ENCODE measurements at places on chromosomes 16 and 17.

DNA sequence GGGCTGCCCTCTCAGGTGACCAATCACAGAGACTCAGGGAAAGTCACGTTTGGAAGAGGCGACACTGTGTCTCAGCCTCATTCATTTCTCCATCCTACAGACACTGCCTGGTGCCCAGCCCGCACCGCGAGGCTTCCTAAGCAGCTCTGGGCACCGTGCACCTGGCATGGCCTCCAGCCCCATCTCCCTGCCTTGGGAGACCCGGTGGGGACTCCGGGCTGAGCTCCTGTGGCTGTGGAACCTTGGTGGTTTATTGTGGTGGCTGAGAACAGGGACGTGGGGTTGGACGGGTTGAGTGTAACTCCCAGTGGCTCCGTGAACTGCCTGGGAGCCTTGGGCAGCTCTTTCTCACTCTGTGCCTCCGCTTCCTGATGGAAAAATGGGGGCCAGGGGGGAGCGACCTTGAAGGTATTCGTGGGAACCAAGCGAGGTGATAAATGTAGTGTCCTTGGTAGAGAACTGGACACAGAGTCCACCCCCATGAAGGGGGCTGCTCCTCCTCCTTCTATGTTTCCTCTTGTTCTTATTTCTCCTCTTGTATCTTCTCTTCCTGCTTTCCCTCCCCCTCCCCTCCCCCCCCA, 215.4 kb downstream of the SEC14L1 start:
- H3K36me3 ChIP-seq = no peaks in the 10 kb centered on the region
- H3K4me1 ChIP-seq = no peaks in the 10 kb centered on the region
- no peaks in the 10 kb centered on the region for H3K27me3 ChIP-seq
- peak overlapping the region; percentile 85 for H3K27ac ChIP-seq
- no peak for DNase-seq
- no peak overlapping the region for H3K4me3 ChIP-seq

- DNase-seq = no peak
- H3K4me3 ChIP-seq = no peak overlapping the region
- H3K36me3 ChIP-seq = no peaks in the 10 kb centered on the region
- no peaks in the 10 kb centered on the region for H3K4me1 ChIP-seq
Measured at GRCh38 chr16:86517652-86518258, 7.4 kb downstream of the FOXF1 start.

- no peak overlapping the region for H3K4me3 ChIP-seq
- no peaks in the 10 kb centered on the region for H3K4me1 ChIP-seq
- H3K36me3 ChIP-seq = no peaks in the 10 kb centered on the region
- no peak for DNase-seq
- H3K27ac ChIP-seq = no peak overlapping the region
Measured at GRCh38 chr16:49600976-49601375, 227.4 kb downstream of the C16orf78 start.

- DNase-seq = no peak
- no peak overlapping the region for H3K4me3 ChIP-seq
- H3K36me3 ChIP-seq = no peaks in the 10 kb centered on the region
- H3K27ac ChIP-seq = no peak overlapping the region
- H3K4me1 ChIP-seq = no peaks in the 10 kb centered on the region
- H3K27me3 ChIP-seq = no peaks in the 10 kb centered on the region
Measured at GRCh38 chr17:35069311-35069710, 5.8 kb upstream of the RFFL start.

GRCh38 chr16:24141466-24141865, 114.7 kb upstream of the CACNG3 start:
- H3K4me1 ChIP-seq = no peaks in the 10 kb centered on the region
- no peak overlapping the region for H3K27ac ChIP-seq
- H3K27me3 ChIP-seq = no peaks in the 10 kb centered on the region
- H3K4me3 ChIP-seq = no peak overlapping the region
- H3K36me3 ChIP-seq = no peaks in the 10 kb centered on the region
- no peak for DNase-seq

DNA sequence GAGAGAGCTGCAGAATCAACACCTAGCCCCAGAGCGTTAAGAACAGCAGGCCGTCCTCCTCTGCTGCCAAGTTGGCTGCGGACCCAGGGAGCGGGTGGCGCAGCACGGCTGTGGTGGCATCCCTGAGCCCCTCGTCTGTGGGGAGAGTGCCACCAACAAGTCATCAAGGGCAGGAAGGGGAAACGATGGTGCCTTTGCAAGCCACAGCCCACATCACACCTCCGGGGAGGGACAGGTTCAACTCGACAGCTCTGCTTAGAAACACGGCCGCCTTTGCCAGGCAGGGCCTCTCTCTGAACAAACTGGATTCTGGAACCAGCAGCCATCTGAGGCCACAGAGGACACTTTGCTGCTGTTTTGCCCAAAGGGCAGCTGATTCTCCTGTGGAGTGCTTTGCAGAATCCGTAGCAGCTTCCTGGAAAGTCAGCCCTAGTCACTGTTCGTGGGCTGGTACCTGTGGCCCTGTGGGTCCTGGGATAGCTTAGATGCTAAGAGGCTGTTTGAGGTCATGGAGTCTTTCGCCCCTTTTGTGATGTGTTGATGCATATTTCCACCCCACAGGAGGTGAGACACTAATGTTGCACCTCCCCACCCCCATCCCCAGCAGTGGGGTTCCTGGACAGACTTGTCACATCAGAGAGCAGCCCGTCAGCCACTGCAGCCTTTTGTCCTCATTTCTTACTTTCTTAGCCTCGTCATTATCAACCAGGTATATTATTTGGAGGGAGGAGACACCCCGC, 270.6 kb downstream of the CPPED1 start:
- no peak overlapping the region for H3K4me3 ChIP-seq
- no peaks in the 10 kb centered on the region for H3K27me3 ChIP-seq
- H3K4me1 ChIP-seq = no peaks in the 10 kb centered on the region
- DNase-seq = no peak

DNA sequence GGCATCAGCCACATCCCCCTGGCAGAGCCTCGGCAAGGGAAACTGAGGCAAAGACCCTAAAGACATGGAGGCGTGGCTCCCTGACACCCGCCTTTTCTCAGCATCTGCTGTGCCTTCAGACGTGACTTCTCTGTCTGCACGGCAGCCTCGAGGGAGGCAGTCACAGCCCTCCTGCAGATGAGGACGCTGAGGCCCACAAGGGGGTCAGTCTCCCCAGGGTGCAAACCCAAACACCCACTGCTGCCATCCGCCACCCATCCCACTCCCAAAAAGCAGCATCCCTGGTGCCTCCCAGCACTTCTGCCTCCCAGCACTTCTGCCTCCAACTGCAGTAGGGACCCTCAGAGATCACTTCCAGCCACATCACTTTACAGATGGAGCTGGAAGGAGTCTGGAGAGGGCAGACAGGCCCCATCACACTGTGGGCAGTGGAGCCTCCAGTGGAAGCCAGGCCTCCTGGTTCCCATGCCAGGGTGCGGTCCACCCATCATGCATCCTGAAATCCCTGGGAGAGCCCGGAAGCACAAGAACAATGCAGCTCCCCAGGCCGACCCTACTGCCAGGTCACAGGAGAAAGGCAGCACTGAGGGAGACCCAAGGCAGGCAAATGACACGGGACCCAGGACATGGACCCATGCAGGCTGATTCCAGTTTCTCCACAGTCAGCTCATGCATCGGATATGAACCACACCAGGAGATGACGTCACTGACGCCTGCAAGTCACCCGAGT, 23.8 kb downstream of the KDM8 start:
- no peak overlapping the region for H3K4me3 ChIP-seq
- peak overlapping the region; percentile 32 for H3K27ac ChIP-seq
- no peaks in the 10 kb centered on the region for H3K27me3 ChIP-seq
- no peaks in the 10 kb centered on the region for H3K36me3 ChIP-seq
- no peaks in the 10 kb centered on the region for H3K4me1 ChIP-seq

DNA sequence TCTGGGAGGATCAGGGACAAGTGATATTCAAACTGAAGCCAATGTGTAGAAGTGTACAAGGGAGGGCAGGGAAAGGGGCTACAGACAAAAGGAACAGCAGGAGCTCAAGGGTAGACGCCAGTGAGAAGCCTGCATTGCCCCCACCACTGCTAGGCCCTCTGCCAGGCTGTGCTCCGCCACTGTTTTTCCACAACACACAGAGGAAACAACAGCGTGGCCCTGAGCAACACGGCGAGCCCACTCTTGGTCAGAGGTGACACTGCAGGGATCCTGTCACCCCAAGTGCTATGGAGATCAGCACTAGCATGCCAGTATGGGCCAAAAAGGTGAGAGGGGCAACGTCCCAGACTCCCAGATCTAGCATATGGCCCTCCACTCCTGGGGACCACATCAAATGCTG, 23.4 kb downstream of the MYO18A start:
- H3K36me3 ChIP-seq = no peaks in the 10 kb centered on the region
- H3K4me1 ChIP-seq = peaks cover 22% of the 10 kb centered on the region
- no peak overlapping the region for H3K4me3 ChIP-seq
- no peaks in the 10 kb centered on the region for H3K27me3 ChIP-seq
- peak overlapping the region; percentile 84 for H3K27ac ChIP-seq

DNA sequence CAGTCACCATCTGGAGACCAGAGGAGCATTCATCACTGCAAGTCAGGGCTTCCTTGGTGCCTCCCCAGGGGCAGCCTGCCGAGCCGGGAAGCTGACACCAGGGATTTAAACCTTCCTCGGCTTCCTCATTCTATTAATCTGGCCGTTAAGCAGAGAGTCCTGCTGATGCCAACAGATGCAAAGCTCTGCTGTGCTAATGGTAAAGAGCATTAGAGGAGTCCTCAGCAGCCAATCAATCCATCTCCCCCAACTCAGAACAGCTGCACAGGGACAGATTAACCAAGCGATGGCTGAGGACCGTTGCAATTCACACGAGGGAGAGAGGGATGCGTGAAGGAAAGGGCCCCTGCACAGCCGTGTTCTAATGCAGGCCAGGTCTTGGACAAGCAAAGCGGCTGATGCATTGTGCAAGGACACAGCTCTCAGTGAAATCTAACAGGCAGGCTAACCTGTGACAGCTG, 116.6 kb downstream of the XYLT1 start:
- H3K4me1 ChIP-seq = no peaks in the 10 kb centered on the region
- no peaks in the 10 kb centered on the region for H3K27me3 ChIP-seq
- no peak overlapping the region for H3K27ac ChIP-seq
- no peak overlapping the region for H3K4me3 ChIP-seq

DNA sequence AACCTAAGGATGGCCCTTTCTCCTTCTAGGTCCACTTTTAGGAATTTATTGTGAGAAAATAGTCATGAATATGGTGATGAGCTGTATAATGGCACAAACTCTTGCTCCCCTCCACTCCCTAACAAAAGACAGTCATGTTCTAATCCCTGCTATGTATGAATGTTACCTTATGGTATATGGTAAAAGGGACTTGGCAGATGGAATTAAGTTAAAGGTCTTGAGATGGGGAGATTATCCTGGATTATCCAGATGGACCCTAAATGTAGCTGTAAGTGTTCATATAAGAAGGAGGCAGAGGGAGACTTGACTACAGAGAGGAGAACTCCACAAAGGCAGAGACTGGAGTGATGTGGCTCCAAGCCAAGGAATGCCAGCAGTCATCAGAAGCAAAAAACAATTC, 296.1 kb downstream of the SOX9 start:
- no peak overlapping the region for H3K4me3 ChIP-seq
- peak overlapping the region; percentile 60 for H3K27ac ChIP-seq
- no peaks in the 10 kb centered on the region for H3K36me3 ChIP-seq
- DNase-seq = no peak
- H3K27me3 ChIP-seq = no peaks in the 10 kb centered on the region

GRCh38 chr16:86499889-86500707, 10.2 kb upstream of the FOXF1 start:
- H3K4me1 ChIP-seq = no peaks in the 10 kb centered on the region
- DNase-seq = no peak
- no peak overlapping the region for H3K4me3 ChIP-seq
- H3K27ac ChIP-seq = no peak overlapping the region
